Thoracic aorta (tissue), 2 donors: ENCODE measurements at places on chromosomes 5 and 9. TPM values are rescaled to one million over a fixed set of nuclear protein-coding genes. Genes with fewer than 3 reads are reported as not detected.

RNF208 gene
- total RNA-seq = 3.7 TPM

SH3GL2 gene
- not detected for total RNA-seq

PHYHD1 gene
- 36.3 TPM for total RNA-seq

CSF1R gene
- 98.6 TPM for total RNA-seq

COL23A1 gene
- total RNA-seq = 2.5 TPM

CCL28 gene
- 24.2 TPM for total RNA-seq

DNA sequence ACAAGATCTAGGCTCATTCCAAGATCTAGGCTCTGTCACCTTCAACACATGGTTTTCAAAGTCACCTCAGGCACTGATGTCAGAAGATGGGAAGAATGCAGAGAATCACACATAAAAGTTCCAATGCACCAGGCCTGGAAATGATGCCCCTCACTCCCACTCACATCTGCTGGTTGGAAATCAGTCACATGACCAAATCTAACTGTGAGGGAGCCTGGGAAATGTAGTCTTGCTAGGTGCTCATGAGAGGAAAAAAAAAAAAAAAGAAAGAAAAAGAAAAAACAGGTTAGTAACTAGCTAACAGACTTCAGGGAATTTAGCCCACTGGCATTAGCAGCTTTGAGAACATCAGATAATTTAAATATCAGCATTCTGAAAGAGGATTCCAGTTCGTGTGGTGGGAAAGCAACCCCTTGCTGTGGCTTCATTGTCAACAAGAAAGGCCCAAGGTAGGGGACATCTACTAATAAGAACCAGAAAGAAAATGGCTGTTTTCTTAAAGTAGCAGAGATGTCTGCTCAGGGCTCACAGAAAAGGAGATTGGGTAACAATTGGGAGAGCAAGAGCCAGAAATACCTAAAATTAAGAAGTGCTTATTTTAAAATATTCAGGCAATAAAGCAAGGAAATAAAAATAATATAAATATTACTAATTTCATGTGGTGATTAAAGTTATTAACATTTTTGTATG lies 614.3 kb downstream of the ACTL7B start:
- DNase-seq = no peak

GRCh38 chr5:159735749-159736660 lies 180.3 kb upstream of the ADRA1B start:
- no peak for DNase-seq

DNA sequence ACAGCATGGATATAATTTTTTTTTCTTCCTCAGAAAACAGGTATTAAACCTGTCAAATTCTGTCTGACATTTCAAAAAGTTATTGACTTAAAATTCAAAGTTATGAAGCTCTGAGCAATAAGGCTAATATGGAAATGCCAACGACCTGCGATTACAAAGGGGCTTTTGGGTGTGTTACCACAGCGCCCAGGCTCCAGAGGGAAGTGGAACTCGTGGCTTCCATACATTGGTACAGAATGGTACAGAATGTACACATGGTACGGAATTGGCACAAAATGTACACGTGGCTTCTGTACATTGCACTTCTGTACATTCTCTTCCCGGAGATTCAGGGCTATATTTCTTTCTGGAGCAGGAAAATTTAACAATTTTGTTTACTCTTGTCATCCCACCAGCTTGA lies 225.1 kb upstream of the TBCA start:
- DNase-seq = no peak

GRCh38 chr5:69502767-69503488 lies 10.3 kb downstream of the OCLN start:
- no peak for DNase-seq

- DNase-seq = no peak
Observed at GRCh38 chr9:85228111-85228855, 513.5 kb downstream of the AGTPBP1 start.

DNA sequence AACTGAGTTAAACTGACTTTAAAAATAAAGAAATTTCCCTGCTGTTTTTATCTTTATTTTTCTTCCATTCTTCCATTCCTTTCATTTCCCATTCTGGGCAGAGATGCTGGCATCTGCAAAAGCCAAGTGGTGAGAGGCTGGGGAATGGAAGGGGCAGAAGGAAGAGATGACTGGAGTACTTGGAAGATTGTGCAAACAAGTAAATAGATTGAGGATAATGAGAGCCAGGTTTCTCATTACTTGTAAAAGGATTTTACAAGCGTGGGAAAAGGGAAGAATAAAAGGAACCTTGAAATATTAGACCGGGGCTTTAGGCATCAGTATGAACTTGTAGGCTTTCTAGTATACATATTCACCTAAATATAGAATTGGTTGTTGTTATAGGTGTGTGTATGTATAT lies 341.2 kb downstream of the CAAP1 start:
- DNase-seq = no peak

DNA sequence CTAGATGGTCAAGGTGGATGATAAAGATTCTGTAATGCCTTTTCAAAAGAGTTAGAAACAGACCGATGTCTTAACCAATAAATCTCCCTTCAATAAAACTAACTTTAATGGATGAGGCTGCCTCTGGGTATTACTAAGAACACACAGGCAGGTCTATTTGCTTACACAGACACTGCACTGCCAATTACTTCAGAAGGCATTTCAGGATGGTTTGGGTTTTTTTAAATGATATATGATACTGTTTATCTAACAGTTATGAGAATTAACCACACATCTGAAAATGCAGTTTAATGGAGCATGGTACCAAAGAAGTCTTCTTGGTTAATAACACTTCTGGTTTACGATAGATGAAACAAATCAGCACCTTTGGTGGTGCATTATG lies 367.9 kb upstream of the GRAMD2B start:
- DNase-seq = no peak

DNA sequence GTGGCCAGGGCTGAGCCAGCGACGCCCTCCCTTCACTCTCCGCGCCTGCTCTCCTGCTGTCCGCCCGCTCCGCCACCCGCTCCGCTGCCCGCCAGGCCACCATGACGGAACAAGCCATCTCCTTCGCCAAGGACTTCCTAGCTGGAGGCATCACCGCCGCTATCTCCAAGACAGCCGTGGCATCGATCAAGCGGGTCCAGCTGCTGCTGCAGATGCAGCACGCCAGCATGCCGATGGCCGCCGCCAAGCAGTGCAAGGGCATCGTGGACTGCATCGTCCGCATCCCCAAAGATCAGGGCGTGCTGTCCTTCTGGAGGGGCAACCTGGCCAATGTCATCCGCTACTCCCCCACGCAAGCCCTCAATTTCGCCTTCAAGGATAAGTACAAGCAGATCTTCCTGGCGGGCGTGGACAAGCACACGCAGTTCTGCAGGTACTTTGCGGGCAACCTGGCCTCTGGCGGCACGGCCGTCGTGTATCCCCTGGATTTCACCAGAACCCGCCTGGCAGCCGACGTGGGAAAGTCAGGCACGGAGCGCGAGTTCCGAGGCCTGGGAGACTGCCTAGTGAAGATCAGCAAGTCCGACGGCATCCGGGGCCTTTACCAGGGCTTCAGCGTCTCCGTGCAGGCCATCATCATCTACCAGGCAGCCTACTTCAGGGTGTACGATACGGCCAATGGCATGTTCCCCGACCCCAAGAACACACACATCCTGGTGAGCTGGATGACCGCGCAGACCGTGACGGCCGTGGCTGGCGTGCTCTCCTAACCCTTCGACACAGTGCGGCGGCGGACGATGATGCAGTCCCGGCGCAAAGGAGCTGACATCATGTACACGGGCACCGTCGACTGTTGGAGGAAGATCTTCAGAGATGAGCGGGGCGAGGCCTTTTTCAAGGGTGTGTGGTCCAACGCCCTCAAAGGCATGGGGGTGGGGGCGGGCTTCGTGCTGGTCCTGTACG lies 1130.4 kb upstream of the ACO1 start:
- no peak for DNase-seq

- no peak for DNase-seq
Observed at GRCh38 chr9:133423216-133423615, 1.0 kb downstream of the ADAMTS13 start.

DNA sequence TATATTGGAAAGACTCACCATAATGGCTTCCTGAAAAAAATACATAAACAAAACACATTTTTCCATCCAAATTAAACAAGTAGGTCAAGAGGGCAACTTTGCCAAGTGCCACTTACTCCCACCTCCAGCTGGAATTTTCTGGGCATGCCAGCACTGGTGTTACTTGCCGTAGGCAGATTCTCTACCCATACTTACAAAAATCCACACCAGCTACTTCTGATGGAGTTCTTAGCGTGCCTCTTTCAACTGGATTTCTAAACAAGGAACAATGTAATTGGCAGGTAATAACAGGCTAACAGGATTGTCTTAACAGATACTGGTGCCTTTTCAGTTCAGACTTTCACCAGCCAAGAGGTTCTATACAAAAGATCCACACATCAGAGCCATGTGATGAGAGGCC lies 301.4 kb downstream of the MLLT3 start:
- DNase-seq = no peak

DNA sequence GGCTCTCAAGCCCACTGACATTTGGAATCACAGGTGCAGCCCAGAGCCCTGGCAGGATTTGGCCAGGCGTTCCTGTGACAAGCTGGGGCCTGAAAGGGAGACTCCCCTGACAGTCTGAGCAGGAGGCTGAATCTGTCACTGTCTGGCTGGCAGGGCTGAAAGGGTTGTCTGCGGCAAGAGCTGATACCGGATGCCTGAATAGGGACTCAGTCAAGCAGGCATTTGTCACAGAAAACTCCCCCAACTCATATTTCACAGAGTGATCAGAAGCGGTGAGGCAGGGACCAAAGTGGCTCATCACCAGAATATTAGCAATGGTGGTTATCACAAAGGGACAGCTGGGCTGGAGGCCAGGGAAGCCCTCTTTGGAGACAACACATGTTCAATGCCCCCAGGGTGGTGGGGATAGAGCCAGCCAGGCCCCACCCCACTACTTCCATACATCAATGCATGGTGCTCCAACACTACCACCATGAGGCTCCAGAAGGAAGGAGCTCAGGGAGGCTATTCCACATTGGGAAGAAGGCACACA lies 295.5 kb downstream of the DTWD2 start:
- no peak for DNase-seq

GRCh38 chr5:145579301-145579700 lies 255.8 kb downstream of the PRELID2 start:
- no peak for DNase-seq
